AG09309 (cell line): ENCODE measurements at places on chromosomes 1 and 21.

DNA sequence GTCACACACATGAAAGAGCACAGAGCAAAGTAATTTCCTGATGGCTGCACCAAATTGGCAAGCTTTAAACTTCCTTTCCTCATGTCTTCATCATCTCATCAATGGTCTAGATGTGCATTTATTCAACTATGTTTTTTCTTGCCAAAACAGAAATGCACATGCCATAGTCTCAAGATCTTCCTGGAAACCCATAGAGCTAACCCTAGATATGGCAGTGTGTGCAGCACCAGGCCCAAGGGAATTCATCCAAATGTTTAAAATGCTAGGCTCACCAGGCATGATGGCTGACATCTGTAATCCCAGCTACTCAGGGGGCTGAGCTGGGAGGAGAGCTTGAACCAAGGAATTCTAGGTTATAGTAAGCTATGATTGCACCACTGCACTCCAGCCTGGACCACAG lies 31.2 kb upstream of the PALMD start:
- DNase-seq = no peak

GRCh38 chr21:43639470-43640353 lies 19.6 kb downstream of the HSF2BP start:
- DNase-seq = peak; percentile 75

DNA sequence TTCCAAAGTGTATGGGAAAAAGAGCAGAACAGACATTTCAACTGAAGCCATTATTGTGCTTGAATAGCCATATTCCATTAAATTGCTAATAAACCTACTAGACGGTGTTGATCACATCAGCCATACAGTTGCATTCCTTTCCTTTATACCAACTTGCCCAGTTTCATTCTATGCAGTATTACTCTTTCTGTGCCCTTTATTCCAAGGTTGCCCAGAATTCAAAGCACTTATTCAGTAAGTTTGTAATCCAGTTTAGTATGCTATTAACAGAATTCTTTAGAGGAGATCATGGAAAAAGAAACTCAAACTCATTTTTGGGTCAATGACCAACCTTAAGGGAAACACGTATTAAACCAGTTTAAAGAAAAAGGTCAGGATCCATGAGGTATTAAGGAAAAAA lies 89.5 kb downstream of the DDAH1 start:
- no peak for DNase-seq

- DNase-seq = no peak
Measured at GRCh38 chr21:35583566-35584216, 476.6 kb downstream of the SETD4 start.

GRCh38 chr1:231757101-231757404 lies 130.5 kb downstream of the DISC1 start:
- DNase-seq = no peak

DNA sequence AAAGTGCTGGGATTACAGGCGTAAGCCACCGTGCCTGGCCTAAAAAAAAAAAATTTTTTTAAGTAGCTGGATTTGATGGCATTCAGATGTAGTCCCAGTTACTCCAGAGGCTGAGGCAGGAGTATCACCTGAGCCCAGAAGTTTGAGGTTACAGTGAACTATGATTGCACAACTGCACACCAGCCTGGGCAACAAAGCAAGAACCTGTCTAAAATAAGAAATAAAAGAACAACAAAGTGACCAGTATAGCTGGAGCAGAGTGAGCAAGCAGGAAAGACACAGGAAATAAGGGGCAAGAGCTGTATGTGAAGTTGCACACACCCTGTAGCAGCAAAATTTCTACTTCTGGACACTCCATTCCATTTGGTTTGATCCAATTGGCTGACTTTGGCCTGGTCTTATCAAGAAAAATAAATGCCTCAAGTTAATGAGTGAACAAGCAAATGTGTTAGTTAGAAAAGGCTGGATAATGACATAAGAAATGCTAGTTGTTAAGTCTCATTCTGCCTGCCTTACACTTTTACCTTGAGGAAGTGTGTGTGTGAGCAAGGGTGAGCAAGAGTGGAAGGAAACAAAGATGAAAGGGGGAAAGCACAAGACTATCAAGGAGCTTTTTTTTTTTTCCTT lies 7.9 kb downstream of the ATP5IF1 start:
- DNase-seq = no peak

- DNase-seq = no peak
Measured at GRCh38 chr1:175129997-175130648, 62.5 kb downstream of the KIAA0040 start.

GRCh38 chr21:42520628-42521253 lies 7.1 kb downstream of the SLC37A1 start:
- no peak for DNase-seq

DNA sequence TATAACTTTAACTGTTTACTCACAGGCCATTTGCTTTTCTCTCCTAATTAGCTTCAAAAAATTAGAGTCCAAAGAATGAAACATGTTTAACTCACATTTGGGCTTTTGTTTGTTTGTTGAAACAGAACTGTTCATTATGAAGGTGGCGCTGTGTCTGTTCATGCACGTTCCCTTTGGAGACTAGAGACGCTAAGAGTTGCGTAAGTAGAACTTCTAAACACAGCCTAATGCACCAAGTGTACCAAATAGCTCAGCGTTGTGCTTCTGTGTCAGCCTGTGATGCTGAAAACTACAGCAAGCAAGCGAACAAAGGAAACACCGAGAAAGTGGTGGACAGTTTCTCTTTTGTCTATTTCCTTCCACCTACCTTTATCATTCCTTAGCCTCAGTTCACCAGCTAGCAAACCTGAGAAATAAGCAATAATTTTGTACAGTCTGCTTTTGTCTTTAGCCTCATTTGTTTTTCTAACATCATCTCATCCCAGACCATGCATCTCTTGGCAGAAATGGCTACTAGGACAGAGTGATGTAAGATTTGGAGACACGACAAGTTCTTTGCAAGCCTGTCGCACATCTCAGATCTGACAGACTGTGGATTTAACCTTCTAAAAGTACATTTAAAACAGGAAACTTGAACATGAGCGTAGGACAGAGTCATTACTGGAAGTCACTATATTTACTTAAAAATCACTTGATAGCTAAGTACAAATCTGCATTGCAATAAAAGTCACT lies 375.1 kb downstream of the RYR2 start:
- DNase-seq = no peak
